Cardiac muscle cell (in vitro differentiated cells and primary cell): ENCODE measurements at places on chromosomes 7 and 10.

- H3K36me3 ChIP-seq = peaks cover 2% of the 10 kb centered on the region
- no peak overlapping the region for H3K4me3 ChIP-seq
- H3K27ac ChIP-seq = no peak overlapping the region
- DNase-seq = no peak
- H3K4me1 ChIP-seq = peaks cover 31% of the 10 kb centered on the region
Measured at GRCh38 chr10:67571503-67571902, 124.5 kb downstream of the CTNNA3 start.

GRCh38 chr7:52659178-52659577, 376.3 kb upstream of the POM121L12 start:
- H3K27ac ChIP-seq = no peak overlapping the region
- H3K4me3 ChIP-seq = no peak overlapping the region
- no peaks in the 10 kb centered on the region for H3K27me3 ChIP-seq
- no peaks in the 10 kb centered on the region for H3K4me1 ChIP-seq

- no peak for DNase-seq
- H3K4me3 ChIP-seq = no peak overlapping the region
- H3K27ac ChIP-seq = no peak overlapping the region
Measured at GRCh38 chr10:120732067-120732466, 119.1 kb upstream of the WDR11 start.

DNA sequence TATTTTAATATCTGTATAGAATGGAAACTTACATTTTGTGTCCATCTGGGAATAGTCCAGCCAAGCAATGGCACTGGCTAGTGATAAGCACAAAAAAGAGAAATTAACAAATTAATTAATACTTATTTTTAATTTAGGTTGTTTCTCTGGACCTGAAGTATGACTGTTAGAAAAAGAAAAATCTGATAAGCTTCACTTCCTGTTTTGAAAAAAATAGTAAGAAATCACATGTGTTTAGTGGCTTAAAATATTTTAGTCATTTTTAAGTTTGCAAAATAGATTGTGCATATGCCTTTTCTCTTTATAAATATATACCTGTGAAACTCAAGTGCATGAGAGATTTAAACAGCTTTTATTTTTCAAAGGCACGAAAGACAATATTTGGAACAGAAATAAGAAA, 50.1 kb upstream of the CREB5 start:
- H3K4me3 ChIP-seq = no peak overlapping the region
- H3K27me3 ChIP-seq = no peaks in the 10 kb centered on the region
- DNase-seq = no peak
- no peaks in the 10 kb centered on the region for H3K36me3 ChIP-seq

DNA sequence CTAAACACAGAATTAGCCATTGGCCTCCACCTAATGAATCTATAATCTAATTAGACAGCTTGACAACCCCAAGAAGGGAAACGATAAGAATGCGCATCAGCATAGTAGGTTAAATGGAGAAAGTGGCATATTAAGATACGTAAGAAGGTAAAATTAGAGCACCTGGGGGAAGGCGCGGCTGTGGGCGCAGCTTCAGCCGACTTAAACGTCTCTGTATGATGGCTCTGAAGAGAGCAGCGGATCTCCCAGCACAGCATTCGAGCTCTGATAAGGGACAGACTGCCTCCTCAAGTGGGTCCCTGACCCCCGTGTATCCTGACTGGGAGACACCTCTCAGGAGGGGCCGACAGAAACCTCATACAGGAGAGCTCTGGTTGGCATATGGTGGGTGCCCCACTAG, 518.8 kb downstream of the PHTF2 start:
- no peaks in the 10 kb centered on the region for H3K27me3 ChIP-seq
- no peaks in the 10 kb centered on the region for H3K4me1 ChIP-seq
- no peak overlapping the region for H3K4me3 ChIP-seq
- no peak overlapping the region for H3K27ac ChIP-seq
- DNase-seq = no peak
- H3K36me3 ChIP-seq = no peaks in the 10 kb centered on the region
